ENCODE measurements at places on chromosomes 4 and X.

DNA sequence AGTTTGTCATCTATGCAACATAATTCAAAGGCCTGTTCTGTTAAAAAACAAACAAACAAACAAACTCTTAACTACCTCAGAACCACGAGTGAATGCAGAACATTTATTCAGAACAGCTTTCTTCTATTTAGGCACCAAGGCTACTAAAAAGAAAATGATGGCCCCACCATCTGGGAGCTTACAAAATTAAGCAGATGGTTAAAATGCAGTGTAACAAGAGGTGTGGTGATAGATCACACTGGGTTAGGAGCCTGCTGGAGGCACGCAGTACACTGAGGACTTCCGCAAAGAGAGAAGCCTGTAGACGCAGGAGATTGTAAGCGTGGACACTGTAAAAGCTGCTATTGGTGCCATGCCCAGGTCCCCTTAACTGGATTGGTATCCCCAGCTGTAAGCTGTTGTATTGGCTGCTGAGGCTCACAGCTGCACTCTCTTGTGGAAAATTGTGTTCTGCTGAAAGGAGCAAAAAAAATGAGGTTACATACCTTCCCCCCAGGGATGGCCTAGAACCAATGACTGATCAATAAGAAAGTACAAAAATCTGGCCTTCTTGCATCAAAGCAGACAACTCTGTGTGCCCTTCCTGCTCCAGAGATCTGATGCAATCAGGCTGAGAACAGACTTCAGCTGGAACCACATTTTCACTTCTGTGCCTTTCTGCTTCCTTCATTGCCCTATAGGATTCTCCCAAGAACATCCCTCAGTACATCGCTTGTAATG lies 60.0 kb downstream of the SHROOM3 start:
- no peak for DNase-seq

DNA sequence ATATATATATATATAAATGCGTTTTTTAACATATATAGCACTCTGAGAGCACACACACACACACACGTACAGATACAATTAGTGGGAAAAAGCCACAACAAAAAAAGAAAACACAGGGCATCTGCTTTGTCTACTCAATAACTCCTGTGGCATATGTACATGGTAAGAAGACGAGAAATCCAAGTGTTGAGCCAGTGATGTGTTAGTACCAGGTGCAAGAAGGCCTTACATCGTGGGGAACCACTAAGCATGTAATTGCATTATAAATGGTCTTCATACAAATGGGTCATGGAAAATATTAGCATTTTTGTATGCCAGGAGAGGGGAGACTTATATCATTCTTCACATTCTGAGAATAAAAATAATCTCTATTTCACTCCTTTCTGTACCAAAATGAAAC lies 62.7 kb upstream of the FAM47B start:
- no peak for DNase-seq

DNA sequence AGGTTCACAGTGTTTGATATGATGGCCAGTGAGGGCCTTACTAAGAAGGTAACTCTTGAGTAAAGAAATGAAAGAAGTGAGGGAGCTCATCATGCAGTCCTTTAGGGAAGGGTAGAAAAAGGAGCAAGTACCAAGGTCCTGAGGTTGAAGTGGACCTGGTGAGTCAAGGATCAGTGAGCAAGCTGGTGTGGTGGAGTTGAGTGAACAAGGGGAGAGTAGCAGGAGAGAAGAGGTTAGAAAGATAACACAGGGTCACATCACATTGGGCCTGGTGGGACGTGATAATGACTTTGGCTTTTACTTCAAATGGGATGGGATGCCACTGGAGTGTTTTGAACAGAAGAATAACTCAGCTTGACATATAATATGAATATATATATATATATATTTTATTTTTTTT lies 44.7 kb downstream of the OSTC start:
- no peak for DNase-seq

GRCh38 chrX:57227691-57228090 lies 58.8 kb upstream of the FAAH2 start:
- no peak for DNase-seq

- DNase-seq, result no peak
Measured at GRCh38 chr4:187576751-187577150, 418.8 kb upstream of the ZFP42 start.

GRCh38 chr4:18844726-18845125 lies 823.2 kb upstream of the LCORL start:
- no peak for DNase-seq
